ENCODE measurements at places on chromosomes 1 and 21.

GRCh38 chr1:228039006-228039903 is 32.5 kb downstream of the WNT3A start:
- DNase-seq, result no peak

DNA sequence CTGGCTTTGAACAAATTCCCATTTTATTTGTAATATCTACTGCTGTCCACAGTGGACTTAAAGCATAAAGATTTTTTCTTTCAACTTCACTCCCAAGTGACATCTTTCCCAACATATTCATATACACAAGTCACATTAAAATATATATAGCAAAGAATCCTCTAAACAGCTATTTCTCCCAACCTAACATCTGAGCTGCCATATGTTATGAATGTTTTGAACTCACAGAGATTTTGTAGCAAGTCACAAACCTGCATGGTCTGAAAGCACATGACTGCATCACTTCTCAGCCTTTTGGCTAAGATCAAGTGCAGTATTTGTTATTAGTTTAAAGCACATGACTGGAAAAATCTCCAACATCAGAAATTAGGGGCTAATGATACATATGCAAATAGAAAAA is 7.7 kb upstream of the HFM1 start:
- no peak for DNase-seq

DNA sequence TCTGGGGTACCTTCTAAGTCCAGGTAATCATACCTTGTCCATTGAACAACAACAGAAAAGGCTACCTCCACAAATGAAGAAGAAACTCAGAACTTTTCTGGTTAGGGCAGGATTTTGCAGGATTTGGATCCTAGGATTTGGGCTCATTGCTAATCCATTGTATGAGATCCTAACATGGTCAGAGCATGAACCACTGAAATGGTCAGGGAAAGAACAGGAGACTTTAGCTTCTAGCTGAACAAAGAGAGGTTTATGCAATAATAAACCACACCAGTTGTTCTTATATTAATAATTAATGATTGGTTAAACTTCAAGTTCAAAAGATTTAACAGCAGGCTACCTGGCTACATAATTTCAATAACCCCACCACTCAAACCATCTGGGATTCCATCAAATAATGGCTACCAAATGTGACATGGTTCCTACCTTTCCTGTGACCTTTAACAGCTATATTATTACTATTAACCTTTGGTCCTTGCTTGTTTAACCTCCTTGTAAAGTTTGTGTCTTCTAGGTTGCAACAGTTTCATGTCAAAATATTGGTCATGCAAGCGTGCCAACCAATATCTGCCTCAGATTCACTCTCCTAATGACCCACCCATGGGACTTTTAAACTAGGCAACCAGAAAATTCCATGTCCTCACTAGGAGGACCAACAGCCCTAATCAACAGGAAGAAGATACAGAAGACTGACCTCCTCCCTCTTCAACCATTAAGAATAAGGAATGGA is 60.6 kb upstream of the USH2A start:
- DNase-seq, result no peak

- DNase-seq, result no peak
These were observed 7.3 kb upstream of the TBX15 start for GRCh38 chr1:118995312-118996016.

- peak; percentile 86 for DNase-seq
These were observed 63.1 kb upstream of the CD34 start for GRCh38 chr1:207973898-207974568.

DNA sequence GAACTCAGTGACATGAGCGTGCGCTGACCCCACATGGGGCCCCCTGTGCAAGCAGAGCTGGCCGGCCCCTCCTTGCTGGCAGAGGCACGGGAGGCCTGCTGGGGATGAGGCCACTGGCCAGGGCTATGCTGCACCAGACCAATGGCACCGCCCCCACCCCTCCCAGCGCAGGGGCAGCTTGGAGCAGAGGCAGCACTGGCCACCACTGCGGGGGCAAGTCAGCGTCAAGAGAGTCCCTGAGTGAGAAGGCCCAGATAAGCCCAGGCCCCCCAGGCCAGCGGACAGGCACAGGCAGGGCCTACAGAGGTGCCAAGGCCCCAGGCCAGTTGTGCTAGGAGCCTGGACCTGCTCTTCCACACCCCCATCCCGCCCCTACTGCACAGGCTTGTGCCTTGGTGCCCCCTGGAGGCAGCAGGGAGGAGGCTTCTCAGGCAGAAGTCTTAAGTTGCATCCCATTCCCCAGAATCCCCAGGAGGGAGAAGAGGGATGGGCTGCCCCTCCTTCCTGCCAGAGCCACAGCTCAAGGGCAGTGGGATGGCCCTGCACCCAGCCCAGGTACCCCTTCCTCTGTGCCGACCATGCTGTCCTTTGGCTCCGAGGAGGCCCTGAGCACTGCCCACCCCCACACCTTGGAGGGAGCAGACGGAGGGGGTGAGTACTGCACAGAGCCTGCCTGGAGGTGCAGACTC is 35.8 kb downstream of the EPHX1 start:
- peak; percentile 61 for DNase-seq

- DNase-seq, result no peak
These were observed 56.3 kb downstream of the UMODL1 start for GRCh38 chr21:42127164-42128150.

DNA sequence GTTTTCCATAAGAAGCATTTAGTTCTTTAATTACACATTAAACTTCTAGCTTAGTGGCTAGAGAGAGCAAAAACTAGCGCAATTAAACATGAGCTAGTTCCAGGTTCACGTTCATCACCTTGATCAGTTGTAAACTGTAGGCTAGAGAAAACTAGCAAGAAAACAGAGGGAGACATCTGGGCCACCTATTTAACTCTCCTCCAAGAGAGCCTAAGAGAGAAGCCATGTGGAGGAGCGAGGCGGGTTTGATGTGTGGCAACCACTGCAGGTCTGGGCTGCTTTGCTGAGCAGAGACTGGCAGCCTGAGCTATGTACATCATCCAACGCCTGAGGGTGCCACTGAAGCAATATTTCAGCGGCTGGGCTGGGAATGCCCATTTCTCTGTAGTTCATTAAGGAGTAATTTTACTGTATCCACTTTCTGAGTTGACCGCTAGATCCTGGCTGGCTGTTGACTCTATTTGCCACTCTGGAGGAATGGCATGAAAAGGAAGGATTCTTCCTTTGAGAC is 252.9 kb downstream of the DYRK1A start:
- DNase-seq, result no peak

DNA sequence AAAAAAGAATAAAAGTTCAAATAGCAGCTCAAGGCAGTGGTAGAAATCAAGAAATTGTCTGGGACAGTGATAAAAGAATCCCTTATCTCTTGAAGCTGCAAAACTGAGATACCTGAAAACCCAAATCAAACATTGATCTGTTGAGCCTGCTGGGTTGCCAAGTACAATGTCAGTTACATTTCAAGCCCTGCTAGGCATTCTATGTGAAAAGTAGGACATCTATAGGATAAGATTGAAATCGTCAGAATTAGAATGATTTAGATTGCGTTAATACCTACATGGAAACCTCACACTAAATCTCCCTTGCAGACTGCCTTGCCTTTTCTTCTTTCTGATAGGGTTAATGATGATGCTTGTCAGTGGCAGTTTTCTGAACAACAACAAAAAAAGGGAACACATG is 1684.4 kb upstream of the B3GALT2 start:
- DNase-seq, result no peak

DNA sequence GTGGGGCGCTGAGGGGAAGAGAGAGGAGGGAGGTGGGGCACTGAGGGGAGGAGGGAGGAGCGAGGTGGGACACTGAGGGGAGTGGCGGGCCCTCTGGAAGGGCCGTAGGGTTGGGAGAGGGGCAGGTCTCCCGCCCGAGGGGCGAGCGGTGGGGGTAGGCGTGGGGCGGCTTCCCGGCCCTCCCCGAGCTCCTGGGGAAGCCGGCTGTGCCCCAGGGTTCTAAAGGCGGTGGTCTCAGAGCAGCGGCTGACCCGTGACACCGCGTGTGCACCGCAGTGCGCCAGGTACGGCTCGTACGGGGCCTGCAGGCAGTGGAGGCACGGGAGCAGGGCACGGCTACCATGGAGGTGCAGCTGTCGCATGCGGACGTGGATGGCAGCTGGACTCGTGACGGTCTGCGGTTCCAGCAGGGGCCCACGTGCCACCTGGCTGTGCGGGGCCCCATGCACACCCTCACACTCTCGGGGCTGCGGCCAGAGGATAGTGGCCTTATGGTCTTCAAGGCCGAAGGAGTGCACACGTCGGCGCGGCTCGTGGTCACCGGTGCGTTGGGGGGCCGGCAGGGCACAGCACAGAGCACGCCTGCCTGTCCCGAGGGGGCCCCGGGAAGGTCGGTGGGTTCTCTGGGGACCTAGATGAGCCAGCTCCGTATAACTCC is 68.5 kb downstream of the OBSCN start:
- no peak for DNase-seq

DNA sequence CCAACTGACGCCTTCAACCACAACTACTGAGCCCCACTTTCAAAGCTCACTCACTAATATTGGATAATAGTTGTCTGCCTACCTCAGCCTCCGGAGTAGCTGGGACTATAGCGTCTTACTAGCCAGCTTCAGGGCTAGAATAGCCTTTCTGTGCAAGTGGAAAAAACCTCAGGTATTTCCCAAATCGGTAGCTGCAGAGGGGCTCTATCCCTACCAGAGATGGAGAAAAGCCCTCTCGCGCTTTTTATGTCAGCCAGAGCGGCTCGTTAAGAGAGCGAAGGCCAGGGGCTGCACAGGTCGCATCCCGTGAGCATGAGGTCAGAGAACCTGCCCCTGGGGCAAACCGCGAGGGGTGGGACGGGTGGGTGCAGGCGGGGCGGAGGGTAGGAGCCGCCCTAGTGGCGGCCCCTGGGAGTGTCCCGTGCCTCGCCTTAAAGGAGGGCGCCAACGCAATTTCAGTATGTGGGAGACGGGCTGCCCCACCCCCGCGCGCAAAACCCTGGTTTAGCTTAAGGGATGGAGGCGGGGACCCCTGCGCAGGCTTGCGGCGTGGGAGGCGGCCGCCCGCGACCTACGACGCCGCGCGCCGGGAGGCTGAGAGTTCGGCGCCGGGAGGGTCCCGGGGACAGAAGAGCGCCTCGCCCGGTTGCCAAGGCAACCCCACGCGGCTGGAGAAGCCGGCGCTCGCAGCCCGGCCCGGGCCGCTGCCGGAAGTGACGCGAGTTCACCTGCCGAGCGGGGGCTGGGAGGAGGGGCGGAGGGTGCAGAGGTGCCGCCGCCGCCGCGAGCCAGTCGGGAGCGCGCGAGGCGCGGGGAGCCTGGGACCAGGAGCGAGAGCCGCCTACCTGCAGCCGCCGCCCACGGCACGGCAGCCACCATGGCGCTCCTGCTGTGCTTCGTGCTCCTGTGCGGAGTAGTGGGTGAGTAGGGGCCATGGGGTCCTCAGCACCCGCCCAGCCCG is at the start of gene CXADR:
Gene CXADR, plus strand, starts transcription at position 791 of the 961 bp plus-strand sequence. Its CDS starts 87 bp downstream, at position 878.
- no peak for DNase-seq

- DNase-seq, result no peak
These were observed 22.2 kb upstream of the EIF4G3 start for GRCh38 chr1:21198929-21199328.

GRCh38 chr1:154335025-154335714 is 9.8 kb downstream of the ATP8B2 start:
- peak; percentile 96 for DNase-seq

GRCh38 chr1:157641177-157641576 is 43.3 kb upstream of the FCRL4 start:
- no peak for DNase-seq

DNA sequence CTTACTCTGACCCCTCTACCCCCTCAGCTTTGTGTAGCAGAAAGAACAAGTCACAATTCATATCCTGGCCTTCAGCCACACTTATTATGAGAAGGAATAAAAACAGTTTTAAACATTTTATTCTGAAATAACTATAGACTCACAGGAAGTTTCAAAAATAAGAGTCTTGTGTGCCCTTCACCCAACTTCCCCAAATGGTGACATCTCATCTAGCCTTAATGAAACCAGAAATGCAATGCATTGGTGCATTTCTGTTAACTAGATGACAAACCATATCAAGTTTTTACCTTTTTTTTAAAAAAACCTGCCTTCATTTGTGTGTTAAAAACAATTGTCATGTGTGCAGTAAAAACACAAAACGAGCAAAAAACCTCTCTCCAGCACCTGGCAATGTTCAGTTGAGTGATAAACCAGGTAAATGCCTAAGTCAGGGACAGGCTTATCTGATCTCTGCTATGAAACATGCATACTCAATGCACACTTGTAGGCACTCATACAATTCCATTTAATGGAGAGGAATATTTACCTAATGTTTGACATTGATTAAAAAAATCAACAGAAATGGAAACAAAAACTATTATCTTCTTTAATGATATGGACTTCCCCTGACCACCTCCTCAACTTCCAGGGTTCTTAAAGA is 51.5 kb downstream of the SH3BGR start:
- peak; percentile 42 for DNase-seq

- DNase-seq, result no peak
These were observed 395.4 kb upstream of the BEND5 start for GRCh38 chr1:49171941-49172593.
